ENCODE measurements at places on chromosomes 2 and 18.

DNA sequence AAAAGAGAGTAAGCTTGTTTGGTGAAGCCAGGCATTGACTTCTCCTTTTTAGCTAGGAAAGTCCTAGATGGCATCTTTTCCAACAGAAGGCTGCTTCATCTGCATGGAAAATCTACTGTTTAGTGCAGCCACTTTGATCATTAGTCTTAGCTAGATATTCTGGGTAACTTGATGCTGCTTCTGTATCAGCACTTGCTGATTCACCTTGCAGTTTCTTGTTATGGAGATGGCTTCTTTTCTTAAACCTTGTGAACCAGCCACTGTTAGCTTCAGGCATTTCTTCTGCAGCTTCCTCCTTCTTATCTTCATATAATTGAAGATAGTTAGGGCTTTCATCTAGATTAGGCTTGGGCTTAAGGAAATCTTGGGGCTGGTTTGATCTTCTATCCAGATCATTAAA lies 639.7 kb downstream of the TDRD15 start:
- DNase-seq = no peak

DNA sequence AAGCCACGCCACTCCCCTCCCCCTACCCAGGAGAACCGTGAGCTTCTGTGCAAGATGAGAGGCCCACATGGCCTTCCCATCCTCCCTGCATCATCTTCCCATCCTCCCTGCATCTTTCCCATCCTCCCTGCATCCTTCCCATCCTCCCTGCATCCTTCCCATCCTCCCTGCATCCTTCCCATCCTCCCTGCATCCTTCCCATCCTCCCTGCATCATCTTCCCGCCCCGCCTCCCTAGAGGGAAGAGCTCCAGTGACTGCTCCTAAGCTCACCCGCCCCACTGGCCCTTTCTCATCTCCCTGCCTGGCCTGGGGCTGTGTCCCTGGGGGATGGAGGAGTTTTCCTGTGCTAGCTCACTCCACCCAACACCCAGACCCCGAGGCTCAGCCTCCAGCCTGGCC lies 93.3 kb upstream of the ASAP2 start:
- DNase-seq = no peak

DNA sequence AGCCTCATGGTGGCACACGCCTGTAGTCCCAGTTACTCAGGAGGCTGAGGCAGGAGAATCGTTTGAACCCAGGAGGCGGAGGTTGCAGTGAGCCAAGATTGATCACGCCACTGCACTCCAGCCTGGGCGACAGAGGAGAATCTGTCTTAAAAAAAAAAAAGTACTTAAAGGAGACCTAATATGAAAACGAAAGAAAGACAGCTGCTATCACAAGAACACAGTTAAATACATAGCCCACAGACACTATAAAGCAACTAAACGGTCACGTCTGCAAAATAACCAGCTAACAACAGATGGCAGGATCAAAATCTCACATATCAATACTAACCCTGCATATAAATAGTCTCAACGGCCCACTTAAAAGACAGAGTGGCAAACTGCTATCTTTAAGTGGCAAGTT lies 43.9 kb upstream of the TACR1 start:
- no peak for DNase-seq

DNA sequence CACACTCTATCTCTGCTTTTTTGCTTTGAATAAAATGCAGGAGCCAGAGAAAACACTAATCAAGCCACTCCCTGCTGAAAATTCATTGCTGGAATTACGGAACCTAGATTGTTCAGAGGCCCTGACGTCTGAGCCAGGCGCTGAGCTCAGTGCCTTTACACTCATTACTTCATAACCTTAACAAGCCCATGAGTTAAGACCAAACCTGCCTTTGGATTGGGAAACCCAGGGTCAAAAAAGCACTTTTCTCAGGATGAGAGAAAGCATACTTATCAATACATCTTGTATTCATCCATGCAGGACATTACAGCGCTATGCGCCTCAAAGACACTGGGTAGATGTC lies 762 bp downstream of the INO80C start:
- no peak for DNase-seq

DNA sequence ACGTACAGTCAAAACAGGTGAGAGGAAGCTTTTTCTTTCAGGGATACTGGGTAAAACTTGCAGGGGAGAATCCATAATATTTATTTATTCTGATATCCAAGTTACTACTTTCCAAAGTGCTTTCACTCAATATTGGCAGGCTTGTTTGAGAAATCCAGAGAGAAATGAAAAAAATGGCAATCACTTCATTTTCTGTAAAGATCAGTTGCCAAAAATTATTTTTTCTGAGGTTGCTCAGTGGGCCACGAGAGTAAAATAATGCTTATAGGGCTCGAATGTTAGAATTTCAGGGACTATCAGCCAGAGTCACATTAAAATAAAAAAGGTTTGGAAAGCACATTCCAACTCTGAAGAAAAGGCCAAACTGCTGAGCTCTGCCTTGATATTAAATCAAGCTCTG lies 324.6 kb upstream of the RND3 start:
- DNase-seq = no peak

- DNase-seq = no peak
These were observed 408.8 kb downstream of the NBAS start for GRCh38 chr2:15152382-15152781.

GRCh38 chr2:218895326-218895725 lies 14.7 kb downstream of the WNT10A start:
- no peak for DNase-seq

DNA sequence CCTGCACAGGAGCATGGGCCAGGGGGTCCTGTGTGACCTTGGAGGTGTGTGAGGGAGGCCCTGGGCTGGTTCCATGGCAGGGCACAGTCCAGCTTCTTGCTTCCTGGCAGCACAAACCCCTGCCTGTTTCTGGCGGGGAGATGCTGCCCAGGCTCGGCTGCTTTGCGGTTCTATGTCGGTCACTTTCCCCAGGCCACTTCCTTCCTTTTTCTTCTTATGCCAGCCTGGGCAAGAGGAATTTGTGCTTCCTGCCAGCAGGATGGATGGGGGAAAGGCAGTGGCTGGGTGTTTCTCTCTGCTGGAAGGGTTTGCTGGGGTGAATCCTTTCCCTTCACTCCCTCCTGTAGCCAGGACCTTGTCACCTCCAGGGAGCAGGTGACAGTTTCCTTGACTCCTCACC lies 24.3 kb downstream of the ASAP2 start:
- no peak for DNase-seq

- DNase-seq = no peak
These were observed 1564.6 kb upstream of the NXPH2 start for GRCh38 chr2:140344838-140345237.

DNA sequence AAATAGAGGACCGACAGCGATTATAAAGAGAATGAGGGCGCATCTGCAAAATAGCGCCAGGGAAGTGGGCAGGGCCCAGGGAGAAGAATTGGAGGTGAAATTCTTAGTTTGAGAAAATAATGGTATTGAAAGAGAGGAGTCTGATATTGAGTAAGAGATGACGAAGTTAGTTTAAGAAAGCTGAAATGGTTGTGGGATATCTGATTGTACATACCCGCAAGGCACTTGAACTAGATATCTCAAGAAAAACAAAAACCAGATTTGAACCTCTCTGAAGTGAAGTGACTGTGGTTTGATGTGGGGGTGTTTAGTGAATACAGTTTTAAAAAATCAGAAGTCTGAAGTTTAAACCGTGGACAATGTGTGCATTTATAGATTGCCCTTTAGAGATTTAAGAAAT lies 38.9 kb downstream of the ZNF532 start:
- DNase-seq = no peak

- no peak for DNase-seq
These were observed 3.2 kb upstream of the DDX1 start for GRCh38 chr2:15588329-15588919.

DNA sequence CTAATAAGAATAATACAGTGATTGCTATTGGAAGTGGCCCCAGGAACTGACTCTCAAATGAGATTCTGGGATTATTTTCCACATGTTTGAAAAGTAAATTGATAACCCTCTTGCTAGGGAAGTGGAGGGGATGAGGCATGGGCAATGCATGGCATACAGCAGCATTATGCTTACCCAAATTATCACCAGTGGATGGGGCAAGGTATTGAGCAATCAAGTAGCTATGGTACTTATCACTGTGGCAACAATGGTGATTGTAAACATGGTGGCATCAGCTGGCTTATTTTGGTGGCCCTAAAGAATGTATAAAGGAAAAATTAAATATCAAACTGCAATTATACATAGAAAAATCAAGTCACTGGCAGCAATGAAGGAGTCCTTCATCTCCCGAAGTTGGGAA lies 155.1 kb downstream of the FIGN start:
- DNase-seq = no peak

DNA sequence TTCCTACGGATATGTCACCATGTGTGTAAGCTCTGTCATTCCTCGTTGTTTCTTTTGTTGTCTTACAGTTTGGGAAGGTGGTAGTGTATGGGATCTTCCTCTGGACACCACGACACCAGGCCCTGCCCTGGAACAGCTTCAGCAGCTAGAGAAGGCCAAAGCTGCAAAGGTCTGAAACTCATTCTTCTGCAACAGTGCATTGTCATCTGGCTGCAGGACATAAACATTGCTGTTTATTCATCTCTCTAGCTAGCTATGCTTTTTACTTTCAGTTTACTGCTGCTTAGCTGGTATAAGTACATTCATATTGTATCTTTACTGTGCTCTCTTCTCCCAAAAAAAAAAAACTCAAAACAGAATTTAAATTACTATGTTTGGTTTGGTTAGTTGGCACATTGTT lies 39.2 kb upstream of the KCNJ13 start:
- no peak for DNase-seq

DNA sequence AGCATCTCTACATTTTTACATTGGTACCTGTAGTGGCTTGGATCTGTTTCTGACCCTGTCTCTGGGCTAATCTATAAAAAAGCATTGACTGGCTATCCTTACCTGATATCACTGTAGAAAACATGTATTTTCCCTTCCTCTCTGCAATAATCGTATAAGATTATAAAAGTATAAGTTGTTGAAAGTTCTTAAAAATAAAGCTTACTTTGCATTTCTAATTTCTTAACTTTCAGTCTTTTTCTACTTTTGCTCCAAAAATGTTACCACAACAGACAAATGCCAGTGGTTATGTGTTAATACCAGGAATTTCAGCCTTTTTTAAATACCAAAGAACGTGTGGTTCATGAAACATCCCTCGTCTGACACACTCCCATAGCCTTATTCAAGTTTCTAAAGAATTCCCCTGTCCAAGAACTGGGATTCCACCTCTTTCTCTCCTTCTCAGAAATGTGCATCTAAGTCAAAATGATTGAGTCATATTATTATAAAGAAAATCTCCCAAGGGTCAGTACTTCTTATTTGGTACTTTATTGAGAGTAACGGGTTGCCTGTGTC lies 28.5 kb upstream of the ACKR3 start:
- no peak for DNase-seq

DNA sequence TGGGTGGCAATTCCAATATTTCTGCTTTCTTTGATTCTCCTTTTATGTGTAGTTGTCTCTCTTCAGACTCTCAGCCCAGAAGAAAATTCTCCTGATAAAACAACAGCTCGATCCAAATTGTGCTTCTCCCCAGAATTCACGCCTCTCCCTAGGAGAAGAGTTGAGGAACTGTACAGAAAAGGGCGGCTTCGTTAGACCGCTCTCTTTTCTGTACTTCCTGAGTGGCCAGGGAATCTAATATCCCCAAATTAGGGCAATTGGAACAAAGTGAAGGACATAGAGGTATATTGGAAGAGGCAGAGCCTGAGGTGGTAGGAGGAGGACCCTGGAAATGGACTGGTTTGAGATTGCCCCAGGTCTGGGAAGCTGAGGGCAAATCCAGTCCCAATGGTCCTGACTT lies 5.6 kb downstream of the ADCYAP1 start:
- no peak for DNase-seq

DNA sequence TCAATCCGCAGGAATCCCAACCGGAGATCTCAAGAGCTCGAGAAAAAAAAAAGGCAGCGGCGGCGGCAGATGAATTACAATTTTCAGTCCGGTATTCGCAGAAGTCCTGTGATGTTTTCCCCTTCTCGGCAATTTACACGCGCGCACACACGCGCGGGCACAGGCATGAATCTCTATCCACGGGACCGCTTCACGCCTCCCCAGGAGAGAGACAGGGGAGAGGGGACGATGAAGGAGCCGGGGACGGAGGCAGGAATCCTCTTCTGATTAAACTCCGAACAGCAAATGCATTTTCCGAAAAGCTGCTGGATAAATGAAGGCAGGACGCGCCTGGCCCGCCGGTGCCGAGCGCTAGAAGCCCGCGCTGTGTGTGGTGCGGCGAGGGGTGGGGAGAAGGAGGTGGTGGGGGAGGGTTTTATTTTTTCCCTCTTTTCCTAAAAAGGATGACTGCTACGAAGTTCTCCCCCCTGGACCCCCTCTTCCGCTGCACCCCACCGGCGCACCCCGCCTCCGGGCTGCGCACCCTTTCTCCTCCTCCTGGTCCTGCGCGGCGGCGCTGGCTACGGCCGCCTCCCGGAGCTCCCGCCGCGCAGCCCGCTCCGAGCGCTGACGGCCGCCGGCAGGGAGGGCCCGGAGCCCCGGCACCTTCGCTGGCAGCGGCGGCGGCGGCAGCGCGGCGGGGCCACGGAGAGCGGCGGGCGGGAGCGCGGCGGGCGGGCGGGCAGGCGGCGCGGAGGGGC lies at the start of gene BCL2:
Gene BCL2, minus strand, starts transcription at position 387 of the 740 bp plus-strand sequence.
- no peak for DNase-seq

DNA sequence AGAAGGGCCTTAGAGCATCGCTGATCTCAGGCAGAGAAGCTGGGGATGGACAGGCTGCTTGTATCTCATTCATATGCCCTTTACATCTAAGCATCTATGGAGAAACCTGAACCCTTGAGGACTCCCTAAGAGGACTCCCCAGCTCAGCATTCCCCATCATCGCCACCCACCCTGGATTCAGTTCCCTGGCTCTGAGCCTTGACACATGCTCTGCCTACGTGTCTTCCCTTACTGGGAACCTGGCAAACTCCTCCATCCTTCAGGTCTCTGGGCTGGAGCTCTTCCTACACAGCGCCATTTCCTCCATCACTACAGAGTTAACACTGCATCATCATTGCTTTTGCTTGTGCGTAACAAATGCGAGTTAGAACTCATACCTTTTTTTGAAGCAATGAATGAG lies 31.2 kb upstream of the OTOF start:
- no peak for DNase-seq

GRCh38 chr18:58241877-58242276 lies 197.9 kb downstream of the NEDD4L start:
- DNase-seq = no peak

DNA sequence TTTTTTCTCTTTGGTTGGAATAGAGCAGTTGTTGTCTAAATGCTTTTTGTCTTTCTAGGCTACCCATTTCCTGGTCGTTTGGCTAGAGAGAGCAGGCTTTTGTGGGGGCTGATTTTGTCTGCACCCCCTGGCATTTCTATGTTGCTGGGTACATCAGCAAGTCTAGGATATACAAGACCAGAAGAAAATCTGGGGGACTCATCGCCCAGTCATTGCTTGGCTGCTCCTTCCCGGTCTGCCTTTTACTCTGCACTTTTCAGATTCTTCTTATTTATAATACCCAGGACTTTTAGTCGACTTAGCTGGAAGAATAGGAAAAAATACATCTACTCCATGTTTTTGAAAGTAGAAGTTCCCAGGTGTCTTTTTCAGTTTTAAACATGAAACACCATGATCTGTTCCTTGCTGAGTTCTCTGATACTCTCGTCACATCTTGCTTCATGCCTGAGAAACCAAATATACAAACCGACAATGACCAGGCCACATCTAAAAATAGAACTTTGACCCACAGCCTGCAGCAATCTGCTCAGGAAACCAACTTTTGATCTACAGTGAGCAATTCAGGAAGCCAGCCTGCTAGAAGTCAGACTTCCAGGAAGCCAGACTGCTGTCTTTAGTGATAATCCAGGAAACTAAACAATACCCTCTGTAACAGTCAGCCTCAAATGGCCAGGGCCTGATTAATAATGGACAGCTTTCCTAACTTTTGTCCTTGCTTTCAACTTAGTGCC lies 163.8 kb upstream of the MEX3C start:
- DNase-seq = no peak
